Activated B cell treated with CpG ODN at 0.5 μM for 24 hours (primary cell): ENCODE measurements at places on chromosomes 7 and 10.

- no peaks in the 10 kb centered on the region for H3K4me1 ChIP-seq
- no peaks in the 10 kb centered on the region for H3K36me3 ChIP-seq
- DNase-seq, result no peak
- H3K27ac ChIP-seq, result no peak overlapping the region
- no peaks in the 10 kb centered on the region for H3K27me3 ChIP-seq
These were observed 31.5 kb upstream of the OR9A4 start for GRCh38 chr7:141884539-141885225.

- H3K4me3 ChIP-seq, result no peak overlapping the region
- H3K27ac ChIP-seq, result no peak overlapping the region
- DNase-seq, result no peak
- H3K27me3 ChIP-seq, result peaks cover 13% of the 10 kb centered on the region
- no peaks in the 10 kb centered on the region for H3K36me3 ChIP-seq
- no peaks in the 10 kb centered on the region for H3K4me1 ChIP-seq
These were observed 95.4 kb upstream of the WDR11 start for GRCh38 chr10:120755771-120756170.

DNA sequence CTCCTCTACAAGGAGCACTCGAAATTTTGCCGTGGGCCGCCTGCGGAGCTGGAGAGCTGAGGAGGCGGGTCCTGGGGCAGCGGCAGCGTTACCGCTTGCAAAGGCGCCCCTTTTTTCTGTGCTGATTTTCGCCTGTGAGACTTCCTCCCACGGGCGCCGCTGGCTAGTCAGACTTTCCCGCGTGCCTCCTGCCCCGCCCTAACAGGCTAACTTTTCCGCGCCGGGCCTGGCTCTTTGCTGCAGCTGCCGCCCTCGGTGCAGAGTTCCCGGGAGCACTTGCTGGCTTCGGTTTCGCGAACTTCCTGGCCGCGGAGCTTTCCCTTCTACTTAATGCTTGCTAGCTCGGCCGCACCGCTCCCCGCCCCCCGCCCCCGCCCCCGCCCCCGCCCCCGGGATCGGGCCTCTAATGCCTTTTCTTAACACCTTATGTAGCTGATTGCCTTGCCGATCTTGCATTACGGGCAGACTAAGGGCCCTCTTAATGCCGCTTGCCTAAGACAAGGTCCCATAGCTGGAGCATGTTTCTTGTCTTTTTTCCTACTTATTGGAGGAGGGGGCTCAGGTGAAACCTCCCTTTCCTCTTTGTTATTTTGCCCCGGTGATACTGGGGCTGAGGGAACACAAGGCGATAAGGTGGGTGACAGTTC, 37.9 kb upstream of the RASGEF1A start:
- H3K27ac ChIP-seq, result no peak overlapping the region
- H3K27me3 ChIP-seq, result peaks cover 21% of the 10 kb centered on the region
- H3K4me1 ChIP-seq, result peaks cover 9% of the 10 kb centered on the region
- H3K4me3 ChIP-seq, result peak overlapping the region; percentile 78
- no peaks in the 10 kb centered on the region for H3K36me3 ChIP-seq

GRCh38 chr10:64486149-64486548, 964.9 kb downstream of the REEP3 start:
- H3K27me3 ChIP-seq, result no peaks in the 10 kb centered on the region
- no peaks in the 10 kb centered on the region for H3K4me1 ChIP-seq
- H3K36me3 ChIP-seq, result no peaks in the 10 kb centered on the region

DNA sequence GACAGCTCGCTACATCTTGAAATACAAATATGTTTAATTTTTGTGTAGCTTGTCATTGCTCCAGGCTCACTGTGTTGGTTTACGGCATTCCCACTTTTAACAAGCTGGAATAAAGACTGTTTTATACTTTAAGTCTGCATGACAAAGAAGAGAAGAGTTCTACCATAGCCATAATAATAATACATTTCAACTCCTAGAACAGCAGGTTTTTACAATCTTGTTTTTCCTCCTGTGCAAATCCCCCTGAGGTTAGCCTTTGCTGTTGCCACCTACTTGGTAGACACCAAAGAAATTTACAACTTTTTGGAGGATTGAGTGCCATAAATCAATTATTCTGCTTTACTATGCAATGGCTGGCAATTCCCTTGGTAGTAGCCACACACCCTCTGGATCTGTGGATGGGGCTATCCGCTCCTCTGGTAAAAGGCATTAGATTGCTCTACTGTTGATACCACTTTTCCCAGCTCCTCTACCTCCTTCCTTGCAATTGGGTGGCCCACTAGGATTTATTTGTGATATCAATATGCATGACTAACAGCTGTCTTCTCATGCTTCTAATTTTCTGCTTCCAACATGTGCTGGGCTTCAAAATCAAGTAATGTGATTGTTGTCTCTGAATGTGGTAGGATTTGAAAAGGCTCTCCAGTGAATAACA, 60.2 kb downstream of the SFMBT2 start:
- DNase-seq, result no peak
- H3K36me3 ChIP-seq, result peaks cover 20% of the 10 kb centered on the region
- H3K27me3 ChIP-seq, result no peaks in the 10 kb centered on the region
- H3K4me3 ChIP-seq, result no peak overlapping the region
- no peak overlapping the region for H3K27ac ChIP-seq
- no peaks in the 10 kb centered on the region for H3K4me1 ChIP-seq

DNA sequence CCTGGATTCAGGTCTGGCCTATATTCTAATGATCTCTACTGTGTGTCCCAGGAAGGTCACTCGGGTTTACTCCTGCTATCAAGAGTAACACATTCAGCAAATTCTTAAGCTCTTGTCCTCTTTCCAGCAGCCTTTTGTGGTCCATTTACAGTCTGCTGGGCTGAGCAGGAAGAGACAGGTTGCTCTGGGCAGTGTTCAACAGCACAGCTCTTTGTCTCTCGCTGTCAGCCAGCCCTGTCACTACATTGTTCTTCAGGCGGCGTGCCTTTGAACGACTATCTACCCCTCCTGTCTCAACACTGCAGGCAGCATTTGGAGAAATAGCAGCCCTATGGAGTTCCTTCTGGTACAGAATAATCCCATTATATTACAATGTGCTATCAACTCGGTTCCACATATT, 192.2 kb upstream of the TBX20 start:
- no peaks in the 10 kb centered on the region for H3K4me1 ChIP-seq
- peaks cover 30% of the 10 kb centered on the region for H3K27me3 ChIP-seq
- H3K4me3 ChIP-seq, result no peak overlapping the region
- H3K36me3 ChIP-seq, result no peaks in the 10 kb centered on the region
- no peak overlapping the region for H3K27ac ChIP-seq

DNA sequence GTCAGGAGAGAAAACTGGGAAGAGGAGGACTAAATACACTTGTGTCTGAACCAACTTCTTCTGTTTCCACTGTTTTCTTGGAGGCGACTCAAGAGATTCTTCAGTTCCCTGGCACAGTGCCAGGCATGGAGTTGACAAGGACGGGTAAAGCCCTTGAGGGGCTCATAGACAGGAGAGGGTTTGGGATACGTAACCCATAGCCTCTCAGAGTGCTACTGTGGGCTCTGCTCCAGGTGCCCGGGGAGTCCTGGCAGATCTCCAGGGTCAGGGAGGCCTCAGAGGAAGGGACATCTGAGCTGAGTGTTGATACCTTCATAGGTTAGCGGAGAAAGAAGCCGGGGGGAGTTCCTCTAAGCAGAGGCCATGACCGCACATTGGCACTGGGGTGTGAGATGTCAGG, 42.0 kb downstream of the GALNT17 start:
- H3K4me3 ChIP-seq, result no peak overlapping the region
- no peak for DNase-seq
- H3K27ac ChIP-seq, result no peak overlapping the region
- H3K36me3 ChIP-seq, result no peaks in the 10 kb centered on the region
- no peaks in the 10 kb centered on the region for H3K4me1 ChIP-seq

DNA sequence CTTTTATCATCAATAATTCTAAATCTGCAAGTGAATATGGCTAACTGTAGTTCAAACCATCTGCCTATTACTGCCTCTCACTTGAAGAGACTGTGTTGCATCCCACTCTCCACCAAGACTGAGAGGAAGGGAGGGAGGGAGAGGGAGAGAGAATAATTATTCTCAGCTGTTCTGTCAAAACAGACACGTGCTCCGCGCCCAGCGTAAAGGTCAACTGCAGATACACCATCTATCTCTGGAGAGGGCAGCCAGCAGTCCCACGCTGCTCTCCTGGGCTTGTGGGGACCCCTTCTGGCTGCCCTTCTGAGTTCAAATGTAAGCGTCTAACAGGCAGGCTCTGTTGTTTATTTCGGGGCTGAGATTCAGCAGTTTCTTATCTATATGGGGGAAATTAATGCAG, 625.5 kb upstream of the GALNT17 start:
- H3K4me1 ChIP-seq, result no peaks in the 10 kb centered on the region
- no peak overlapping the region for H3K27ac ChIP-seq
- no peaks in the 10 kb centered on the region for H3K36me3 ChIP-seq
- no peaks in the 10 kb centered on the region for H3K27me3 ChIP-seq

DNA sequence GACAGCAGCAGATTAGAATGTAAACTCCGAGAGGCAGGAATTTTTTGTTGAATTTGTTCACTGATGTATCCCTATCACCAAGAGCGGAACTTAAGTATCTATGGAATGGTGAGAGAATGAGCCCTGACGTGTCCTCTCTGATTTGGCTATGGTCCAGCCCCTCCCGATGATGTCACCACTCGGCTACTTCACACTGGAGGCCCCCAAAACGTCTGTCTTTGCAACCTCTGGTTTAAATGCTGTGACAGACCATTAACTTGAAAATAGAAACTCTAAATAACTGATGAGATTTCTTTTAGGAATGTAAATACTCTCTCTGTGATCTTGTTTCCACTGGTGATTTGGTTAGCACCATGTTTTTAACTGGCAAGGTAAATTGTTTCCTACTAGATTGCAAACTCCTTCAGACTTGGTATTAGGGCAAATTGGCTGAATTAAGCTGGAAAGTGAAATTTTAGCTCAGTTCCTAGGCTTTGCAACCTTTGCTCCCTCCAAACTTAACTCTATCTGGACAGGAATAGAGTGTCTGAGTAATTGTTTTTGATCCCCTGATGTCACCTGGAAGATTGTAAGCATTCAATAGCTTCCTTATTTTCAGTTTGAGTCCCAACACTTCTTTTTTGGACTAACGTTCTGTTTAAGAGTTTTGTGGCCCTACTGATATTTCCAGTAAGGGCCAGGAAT, 19.1 kb downstream of the SLC16A12 start:
- H3K27ac ChIP-seq, result no peak overlapping the region
- no peak for DNase-seq
- H3K4me1 ChIP-seq, result no peaks in the 10 kb centered on the region
- H3K36me3 ChIP-seq, result no peaks in the 10 kb centered on the region

- peaks cover 22% of the 10 kb centered on the region for H3K36me3 ChIP-seq
- peak overlapping the region; percentile 96 for H3K27ac ChIP-seq
- no peak overlapping the region for H3K4me3 ChIP-seq
- H3K4me1 ChIP-seq, result peaks cover 55% of the 10 kb centered on the region
- no peak for DNase-seq
These were observed 7.1 kb downstream of the CAMK2G start for GRCh38 chr10:73867126-73867807.

GRCh38 chr7:156889089-156889488, 3.9 kb downstream of the LMBR1 start:
- peaks cover 29% of the 10 kb centered on the region for H3K4me1 ChIP-seq
- H3K27me3 ChIP-seq, result no peaks in the 10 kb centered on the region
- no peak for DNase-seq
- H3K4me3 ChIP-seq, result no peak overlapping the region

DNA sequence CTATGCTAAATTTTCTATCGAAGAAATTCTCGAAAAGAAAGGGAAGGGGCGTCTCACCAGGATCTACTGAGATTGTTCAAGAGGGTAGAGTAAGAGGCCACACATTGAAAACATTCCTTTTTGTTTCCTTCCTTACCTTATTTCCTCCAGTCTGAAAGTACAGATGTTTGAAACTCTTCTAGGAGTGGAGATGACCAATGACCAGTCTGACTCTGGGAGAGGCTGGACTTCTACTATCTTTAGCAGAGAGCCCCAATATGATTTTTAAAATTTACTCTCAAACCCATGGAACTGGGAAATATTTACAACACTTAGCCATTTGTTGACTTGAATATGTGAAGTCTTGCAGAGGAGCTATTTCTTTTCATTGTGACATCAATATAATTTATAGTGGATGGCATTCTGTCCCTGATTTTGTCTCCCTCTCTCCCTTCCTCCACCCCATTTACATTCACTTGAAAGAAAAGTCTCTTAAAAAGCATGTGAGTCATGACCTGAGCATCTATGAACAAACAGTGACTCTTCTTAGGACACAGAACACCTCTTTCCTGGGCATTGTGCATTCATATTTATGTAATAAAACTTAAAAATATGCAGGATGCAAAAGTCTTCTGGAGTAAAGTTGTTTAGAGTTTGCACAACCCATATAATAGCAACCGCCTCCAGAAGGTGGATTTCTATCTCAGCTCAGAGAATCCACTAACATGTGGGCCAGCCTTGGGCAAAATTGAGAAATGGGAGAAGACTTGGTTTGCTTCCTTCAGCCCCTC, 31.2 kb upstream of the BMPER start:
- no peaks in the 10 kb centered on the region for H3K36me3 ChIP-seq
- no peak overlapping the region for H3K4me3 ChIP-seq
- no peak overlapping the region for H3K27ac ChIP-seq
- DNase-seq, result no peak

DNA sequence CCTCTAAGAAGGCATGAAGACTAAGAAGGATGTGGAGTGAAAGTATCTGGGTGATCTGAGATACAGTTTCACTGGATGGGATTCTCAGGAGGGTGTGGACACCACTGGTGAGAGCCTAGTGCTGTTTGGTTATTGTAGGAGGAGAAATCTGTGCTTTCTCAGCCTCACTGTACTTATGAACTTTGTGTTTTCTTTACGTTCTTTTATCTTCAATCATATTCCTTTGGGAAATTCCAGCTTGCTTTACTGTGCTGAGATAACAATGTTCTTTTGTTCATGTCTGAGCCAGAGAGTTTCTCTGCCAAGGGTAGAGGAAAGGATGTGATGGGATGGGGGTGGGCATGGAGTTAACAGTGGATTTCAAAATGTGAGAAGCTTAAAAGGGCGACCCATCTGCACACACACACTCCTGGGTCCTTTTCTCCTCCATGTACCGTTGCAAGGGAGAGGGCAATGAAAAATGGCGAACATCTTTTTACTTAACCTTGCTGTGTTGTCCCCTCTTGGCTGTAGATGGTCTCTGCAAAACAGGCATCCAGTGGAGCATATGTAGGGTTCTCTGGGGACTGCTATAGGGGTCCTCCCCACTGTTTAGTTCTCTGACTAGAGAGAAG, 25.0 kb upstream of the TAX1BP1 start:
- H3K4me1 ChIP-seq, result peaks cover 5% of the 10 kb centered on the region
- DNase-seq, result no peak
- H3K4me3 ChIP-seq, result no peak overlapping the region
- H3K27me3 ChIP-seq, result peaks cover 7% of the 10 kb centered on the region
- no peaks in the 10 kb centered on the region for H3K36me3 ChIP-seq
